ENCODE measurements at places on chromosomes 11 and 22.

- no peak for DNase-seq
Measured at GRCh38 chr11:6395470-6396060, 5.3 kb downstream of the SMPD1 start.

DNA sequence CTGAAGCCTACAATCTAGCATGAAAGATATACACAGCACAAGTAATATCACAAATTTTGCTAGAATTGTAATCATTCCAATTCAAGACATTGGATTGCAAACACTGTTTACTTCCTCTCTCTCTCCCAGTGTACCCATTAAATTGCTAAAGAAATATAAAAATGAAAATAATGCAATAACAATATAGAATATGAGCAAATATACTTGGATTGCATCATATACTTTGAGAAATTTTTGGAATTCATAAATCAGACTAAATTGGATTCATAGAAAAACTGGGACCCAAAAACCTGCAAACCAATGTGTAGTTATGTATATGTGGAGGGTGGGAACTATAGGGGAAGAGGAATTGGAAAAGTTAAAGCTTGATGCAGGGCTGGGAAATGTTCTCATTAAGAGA is 25.0 kb upstream of the OR56A1 start:
- DNase-seq: no peak

DNA sequence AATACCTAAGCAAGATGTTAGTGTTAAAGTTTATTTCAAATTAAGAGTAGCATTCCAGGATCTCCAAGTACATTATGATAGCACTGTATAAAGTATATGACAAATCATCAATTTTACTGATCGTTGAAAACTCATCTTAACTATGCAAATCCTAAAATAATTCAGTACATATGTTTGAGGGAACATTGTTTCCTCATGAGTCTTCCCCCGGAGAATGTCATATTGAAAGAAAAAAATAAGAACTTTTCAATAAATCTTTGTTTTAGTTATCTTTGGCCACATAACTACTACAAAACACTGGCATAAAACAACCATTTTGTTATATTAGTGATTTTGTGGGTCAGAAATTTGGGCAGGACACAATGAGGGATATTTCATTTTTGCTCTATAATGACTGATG is 135.4 kb downstream of the METTL15 start:
- no peak for DNase-seq

- DNase-seq: no peak
Measured at GRCh38 chr11:129723146-129723760, 92.4 kb upstream of the TMEM45B start.

DNA sequence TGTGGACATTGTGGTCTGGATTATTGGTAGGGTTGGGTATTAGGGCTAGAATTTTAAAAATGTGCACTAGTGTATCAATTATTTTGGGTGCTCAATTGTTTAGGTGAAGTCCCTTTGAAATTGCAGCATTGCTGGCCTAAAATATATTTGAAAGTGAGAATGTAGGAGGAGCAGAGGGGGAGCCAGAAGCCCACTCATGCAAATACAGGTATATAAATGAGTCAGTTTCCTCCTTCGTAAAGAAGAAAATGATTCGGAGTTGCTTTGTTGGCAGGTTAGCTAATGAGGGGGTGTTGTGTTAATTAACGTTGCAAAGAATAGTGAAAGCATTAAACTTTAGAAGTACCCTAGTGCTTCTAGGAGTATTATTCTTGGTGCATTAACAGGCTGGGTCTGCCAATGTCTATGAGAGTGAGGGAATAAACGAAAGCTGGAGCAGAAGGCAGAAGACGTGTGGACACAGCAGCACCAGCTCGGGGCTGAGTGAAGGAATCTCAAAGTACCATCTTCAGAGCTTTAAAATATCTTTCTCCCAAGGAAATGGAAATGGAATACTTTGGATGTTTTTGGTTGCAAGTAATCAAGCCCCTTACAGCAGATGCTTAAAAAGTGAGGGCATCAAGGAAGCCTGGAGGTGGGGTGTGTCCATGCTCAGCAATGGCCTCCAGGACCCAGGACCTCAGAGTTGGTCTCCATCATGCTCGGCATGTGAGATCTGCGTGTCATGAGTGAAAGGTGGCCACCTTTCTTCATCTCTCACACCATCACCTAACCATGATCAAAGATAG is 522.9 kb downstream of the NTM start:
- DNase-seq: no peak

GRCh38 chr11:73783483-73784020 is 4.1 kb upstream of the MRPL48 start:
- DNase-seq: no peak

DNA sequence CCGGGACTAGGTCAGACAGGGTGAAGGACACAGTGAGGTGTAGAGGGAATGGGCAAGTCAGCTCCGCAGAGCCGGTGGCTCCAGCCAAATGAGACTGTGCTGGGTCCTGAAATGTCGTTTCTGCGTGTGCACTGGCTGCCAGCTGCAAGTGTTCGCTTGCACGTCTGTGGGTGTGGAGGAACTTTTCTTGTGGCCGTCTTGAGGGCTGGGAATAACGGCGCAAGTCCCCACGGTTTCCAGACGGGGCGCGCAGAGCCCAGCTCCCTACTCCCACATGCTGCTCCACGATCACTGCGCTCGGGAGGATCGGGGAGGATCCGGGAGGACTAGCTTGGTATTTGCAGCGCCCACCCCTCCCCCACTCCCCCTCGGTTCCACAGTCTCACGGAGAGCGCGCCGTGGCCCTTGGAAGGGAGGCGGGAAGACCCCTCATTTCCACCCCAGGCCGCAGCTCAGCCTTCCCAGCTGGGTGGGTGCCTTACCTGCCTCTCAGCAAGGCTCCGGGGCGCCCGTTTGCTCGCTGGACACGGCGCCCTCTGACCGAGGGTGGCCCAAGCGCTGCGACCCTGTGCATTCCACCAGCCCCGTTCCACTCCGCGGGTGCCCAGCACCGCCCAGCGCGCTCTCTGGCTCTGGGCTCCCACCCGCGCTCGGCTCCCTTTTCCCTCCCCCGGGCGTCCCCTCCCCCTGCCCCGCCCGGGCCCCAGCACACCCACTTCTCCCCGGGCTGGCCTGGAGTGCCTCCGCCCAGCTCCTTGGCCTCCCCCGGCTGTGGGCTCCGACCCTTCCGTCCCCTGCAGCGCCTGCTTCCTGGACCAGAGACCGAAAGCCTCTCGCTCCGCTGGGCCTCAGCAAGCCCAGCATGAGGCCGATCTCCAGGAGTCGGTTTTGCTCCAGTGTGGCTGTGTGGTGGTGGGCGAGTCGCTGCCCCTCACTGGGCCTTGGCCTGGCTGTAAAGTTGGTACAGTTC is at the start of gene KCNE3:
Gene KCNE3 (minus strand): TSS at position 634 of the 970 bp plus-strand sequence. CDS start 9,986 bp downstream, outside the sequence.
- peak; percentile 78 for DNase-seq

DNA sequence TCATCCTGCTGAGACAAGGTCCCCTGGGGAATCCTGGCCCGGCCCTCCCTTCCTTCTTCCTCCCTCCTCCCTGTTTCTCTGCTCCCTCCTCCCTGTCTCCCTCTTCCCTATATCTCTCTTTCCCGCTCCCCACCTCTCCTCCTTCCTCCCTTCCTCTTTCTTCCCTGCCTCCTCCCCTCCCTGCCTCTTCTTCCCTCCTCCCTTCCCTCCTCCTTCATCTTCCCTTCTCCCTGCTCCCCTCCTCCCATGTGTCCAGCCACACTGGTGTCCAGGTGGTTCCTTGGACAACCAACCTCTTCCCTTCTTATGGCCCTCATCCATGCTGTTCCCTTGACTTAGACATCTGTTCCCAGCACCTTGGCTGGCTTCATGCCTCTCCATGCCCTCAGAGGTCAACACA is 258.1 kb downstream of the MN1 start:
- no peak for DNase-seq

DNA sequence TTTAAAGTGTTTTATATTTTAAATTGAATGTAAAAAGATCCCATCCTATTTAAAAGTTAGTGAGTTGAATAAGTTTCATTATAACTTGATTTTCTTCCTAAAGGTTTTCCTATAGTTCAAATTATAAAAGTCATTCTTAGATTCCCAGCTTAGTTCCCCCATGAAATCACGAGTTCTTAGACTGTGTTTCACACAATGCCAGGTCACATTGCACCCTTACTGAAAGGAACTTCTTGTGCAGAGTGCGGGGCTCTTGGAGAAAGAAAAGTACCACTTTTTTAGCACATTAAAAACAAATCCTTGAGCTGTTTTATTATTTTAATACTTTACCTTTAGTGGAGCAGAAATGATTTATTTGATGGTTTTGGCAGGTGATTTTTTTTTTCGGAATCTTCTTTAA is 15.6 kb downstream of the GRAP2 start:
- DNase-seq: no peak

DNA sequence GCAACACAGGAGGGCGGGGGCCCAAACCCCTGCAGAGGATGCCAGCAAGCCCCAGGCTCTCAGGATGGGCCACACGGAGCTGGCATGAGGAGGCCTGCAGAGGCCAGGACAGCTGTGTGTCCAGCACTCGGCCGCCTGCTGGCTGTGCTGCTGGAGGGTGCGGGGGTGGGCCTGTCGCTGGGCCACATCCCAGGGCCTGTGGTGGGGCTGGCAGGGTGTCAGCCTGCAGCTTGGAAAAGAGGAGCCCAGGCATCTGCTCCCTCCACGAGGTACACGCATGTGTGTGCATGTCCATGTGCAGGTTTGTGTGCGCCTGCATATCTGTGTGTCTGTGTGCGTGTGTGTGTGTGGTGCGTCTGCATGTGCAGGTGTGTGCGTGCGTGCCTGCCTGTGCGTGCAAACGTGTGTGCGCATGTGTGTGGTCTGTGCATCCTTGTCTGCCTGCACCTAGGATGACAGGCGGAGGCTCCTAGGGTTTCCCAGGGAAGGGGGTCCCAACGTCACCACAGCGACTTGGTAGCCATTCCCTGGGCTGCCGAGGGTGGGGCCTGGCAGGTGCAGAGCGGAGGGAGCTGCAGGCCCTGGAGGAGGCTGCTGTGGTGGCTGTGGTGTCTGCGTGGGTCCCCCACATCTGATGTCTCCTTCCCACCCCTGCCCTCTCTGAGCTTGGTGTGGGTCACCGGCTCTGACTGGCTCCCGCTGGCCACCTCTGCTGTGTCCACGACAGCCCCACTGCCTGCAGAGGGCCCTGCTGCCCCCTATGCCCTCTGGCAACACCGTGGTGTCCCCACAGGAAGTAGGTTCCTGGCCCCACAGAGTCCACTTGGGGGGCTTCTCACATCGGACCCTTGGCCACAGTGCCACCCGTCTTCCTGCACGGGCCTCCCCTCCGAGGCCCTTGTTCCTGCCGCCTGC is 17.1 kb downstream of the BRSK2 start:
- DNase-seq: no peak

GRCh38 chr11:2846056-2846455 is 39.5 kb downstream of the CDKN1C start:
- DNase-seq: peak; percentile 47

GRCh38 chr11:111106641-111107040 is 138.9 kb upstream of the POU2AF2 start:
- no peak for DNase-seq

GRCh38 chr11:61887839-61888494 is 3.4 kb downstream of the FADS3 start:
- DNase-seq: peak; percentile 90

GRCh38 chr11:31844351-31844750 is 33.2 kb upstream of the PAX6 start:
- no peak for DNase-seq

DNA sequence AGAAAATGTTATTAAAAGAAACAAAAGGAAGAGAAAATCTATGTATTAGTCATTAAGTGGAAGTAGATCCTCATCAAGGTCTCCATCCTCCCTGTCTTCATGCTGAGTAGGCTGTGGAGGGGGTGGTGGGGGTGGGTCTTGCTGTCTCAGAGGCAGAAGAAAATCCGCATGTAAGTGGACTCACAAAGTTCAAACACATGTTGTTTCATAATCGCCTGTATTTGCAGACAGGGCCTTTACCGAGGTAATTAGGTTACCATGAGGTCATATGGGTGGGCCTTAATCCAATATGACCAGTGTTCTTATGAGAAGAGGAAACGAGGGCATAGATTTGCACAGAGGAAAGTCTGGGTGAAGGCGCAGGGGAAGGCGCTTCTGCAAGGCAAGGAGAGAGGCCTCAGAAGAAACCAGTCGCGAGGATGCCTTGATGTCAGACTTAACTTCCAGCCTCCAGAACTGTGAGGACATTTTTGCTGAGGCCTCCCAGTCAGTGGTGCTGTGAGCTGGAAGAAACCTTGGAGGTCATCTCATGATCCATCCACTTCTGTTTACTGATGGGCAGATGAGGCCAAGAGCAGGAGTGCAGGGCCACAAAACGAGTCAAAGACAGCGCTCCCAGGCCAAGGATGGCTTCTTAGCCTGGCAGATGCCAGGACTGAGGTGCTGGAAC is 49.3 kb upstream of the THY1 start:
- DNase-seq: peak; percentile 18

- DNase-seq: no peak
Measured at GRCh38 chr11:1295086-1295485, 14.3 kb downstream of the TOLLIP start.

DNA sequence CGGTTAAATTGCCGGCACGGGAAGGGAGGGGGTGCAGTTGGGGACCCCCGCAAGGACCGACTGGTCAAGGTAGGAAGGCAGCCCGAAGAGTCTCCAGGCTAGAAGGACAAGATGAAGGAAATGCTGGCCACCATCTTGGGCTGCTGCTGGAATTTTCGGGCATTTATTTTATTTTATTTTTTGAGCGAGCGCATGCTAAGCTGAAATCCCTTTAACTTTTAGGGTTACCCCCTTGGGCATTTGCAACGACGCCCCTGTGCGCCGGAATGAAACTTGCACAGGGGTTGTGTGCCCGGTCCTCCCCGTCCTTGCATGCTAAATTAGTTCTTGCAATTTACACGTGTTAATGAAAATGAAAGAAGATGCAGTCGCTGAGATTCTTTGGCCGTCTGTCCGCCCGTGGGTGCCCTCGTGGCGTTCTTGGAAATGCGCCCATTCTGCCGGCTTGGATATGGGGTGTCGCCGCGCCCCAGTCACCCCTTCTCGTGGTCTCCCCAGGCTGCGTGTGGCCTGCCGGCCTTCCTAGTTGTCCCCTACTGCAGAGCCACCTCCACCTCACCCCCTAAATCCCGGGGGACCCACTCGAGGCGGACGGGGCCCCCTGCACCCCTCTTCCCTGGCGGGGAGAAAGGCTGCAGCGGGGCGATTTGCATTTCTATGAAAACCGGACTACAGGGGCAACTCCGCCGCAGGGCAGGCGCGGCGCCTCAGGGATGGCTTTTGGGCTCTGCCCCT is 529 bp upstream of the CCND1 start:
- DNase-seq: peak; percentile 54
